ENCODE measurements at places on chromosomes 12 and 14.

DNA sequence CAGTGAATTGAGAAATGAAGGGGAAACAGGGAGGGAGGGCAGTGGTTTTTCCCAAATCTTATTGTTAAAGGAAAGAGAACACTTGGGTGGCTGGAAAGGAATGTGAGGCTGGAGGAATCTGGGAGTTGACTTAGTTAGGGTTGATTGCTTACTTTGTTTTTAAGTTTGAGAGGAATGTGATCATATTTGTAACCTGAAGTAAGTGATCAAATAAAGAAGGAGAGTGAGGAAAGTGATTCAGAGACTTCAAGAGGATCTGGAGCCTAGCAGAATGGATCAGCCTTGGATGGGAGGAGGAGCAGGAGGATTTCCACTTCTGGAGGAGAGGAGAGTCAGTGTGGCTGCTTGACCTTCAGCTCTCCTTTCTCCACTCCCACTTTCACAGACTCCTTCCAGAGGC is 6.0 kb upstream of the LRP6 start:
- DNase-seq: no peak
- H3K27ac ChIP-seq: no peak overlapping the region
- peaks cover 25% of the 10 kb centered on the region for H3K27me3 ChIP-seq
- no peak overlapping the region for H3K4me3 ChIP-seq
- no peaks in the 10 kb centered on the region for H3K4me1 ChIP-seq

GRCh38 chr12:27766587-27766986 is 13.4 kb upstream of the KLHL42 start:
- peaks cover 8% of the 10 kb centered on the region for H3K36me3 ChIP-seq
- no peak for DNase-seq
- H3K27me3 ChIP-seq: peaks cover 9% of the 10 kb centered on the region
- H3K4me3 ChIP-seq: no peak overlapping the region

GRCh38 chr14:103216399-103216798 is 93.1 kb downstream of the TNFAIP2 start:
- peaks cover 27% of the 10 kb centered on the region for H3K27me3 ChIP-seq
- H3K4me3 ChIP-seq: no peak overlapping the region
- no peaks in the 10 kb centered on the region for H3K36me3 ChIP-seq
- DNase-seq: no peak
- H3K27ac ChIP-seq: no peak overlapping the region
- H3K4me1 ChIP-seq: no peaks in the 10 kb centered on the region

GRCh38 chr12:78964521-78964920 is 99.9 kb downstream of the SYT1 start:
- no peaks in the 10 kb centered on the region for H3K36me3 ChIP-seq
- H3K4me3 ChIP-seq: no peak overlapping the region
- DNase-seq: no peak
- H3K27me3 ChIP-seq: no peaks in the 10 kb centered on the region

- peaks cover 39% of the 10 kb centered on the region for H3K36me3 ChIP-seq
- peaks cover 82% of the 10 kb centered on the region for H3K4me1 ChIP-seq
- peaks cover 2% of the 10 kb centered on the region for H3K27me3 ChIP-seq
- DNase-seq: peak; percentile 51
Measured at GRCh38 chr12:57089271-57090245, 644 bp downstream of the NAB2 start.

- peaks cover 2% of the 10 kb centered on the region for H3K27me3 ChIP-seq
- no peak overlapping the region for H3K27ac ChIP-seq
Measured at GRCh38 chr12:117054279-117054678, 44.9 kb downstream of the TESC start.

- no peaks in the 10 kb centered on the region for H3K27me3 ChIP-seq
- H3K4me1 ChIP-seq: no peaks in the 10 kb centered on the region
- no peak overlapping the region for H3K4me3 ChIP-seq
- DNase-seq: no peak
- no peaks in the 10 kb centered on the region for H3K36me3 ChIP-seq
Measured at GRCh38 chr12:114311974-114312373, 94.0 kb downstream of the TBX5 start.

DNA sequence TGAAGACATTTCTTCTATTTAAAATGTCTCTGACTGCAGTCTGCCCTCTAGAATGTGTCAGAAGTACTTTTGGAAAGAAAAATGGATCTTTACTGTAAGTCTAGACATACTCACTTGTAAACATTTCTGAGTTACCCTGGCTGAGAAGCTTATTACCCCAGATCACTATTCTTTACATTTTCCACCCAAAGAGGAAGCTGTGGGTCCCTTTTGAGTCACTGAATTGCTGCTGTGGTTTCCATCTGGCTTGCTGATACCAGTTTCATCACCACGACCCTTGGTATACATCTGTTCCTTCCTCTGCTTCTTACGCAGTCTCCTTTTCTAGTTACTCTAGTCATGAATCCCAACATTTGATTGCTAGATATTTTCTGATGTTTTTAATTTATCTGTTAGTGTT is 20.2 kb upstream of the CLEC4D start:
- peak overlapping the region; percentile 24 for H3K27ac ChIP-seq
- peaks cover 18% of the 10 kb centered on the region for H3K27me3 ChIP-seq
- DNase-seq: peak; percentile 42
- H3K36me3 ChIP-seq: no peaks in the 10 kb centered on the region

GRCh38 chr14:20400965-20401593 is 12.2 kb downstream of the TEP1 start:
- peak overlapping the region; percentile 53 for H3K4me3 ChIP-seq
- H3K27me3 ChIP-seq: no peaks in the 10 kb centered on the region
- peaks cover 30% of the 10 kb centered on the region for H3K4me1 ChIP-seq
- H3K27ac ChIP-seq: peak overlapping the region; percentile 86
- H3K36me3 ChIP-seq: peaks cover 57% of the 10 kb centered on the region

DNA sequence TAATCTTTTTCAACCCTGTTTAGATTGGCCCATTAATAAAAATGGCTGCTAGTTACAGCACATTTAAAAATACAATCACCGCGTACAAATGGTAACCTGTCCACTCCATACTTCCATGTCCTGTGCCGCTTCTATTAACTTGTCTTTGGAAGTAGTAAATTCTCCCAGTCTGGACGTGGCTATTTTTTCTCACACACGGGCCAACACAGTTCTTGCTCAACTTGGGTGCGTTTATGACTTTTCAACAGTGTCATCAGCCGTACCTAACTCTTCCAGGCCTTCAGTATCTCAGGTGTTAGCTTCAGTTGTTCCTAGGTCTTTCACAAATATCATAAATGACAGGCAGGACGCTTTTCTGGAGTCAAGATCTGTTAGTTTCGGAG is 475 bp upstream of the PCNX1 start:
- H3K27ac ChIP-seq: peak overlapping the region; percentile 94
- peaks cover 14% of the 10 kb centered on the region for H3K36me3 ChIP-seq
- peak overlapping the region; percentile 86 for H3K4me3 ChIP-seq

GRCh38 chr14:102493096-102493495 is 16.5 kb downstream of the ANKRD9 start:
- no peaks in the 10 kb centered on the region for H3K27me3 ChIP-seq
- no peaks in the 10 kb centered on the region for H3K4me1 ChIP-seq
- no peak for DNase-seq
- no peak overlapping the region for H3K27ac ChIP-seq
- no peak overlapping the region for H3K4me3 ChIP-seq
- no peaks in the 10 kb centered on the region for H3K36me3 ChIP-seq

- no peak overlapping the region for H3K27ac ChIP-seq
- peaks cover 7% of the 10 kb centered on the region for H3K27me3 ChIP-seq
- H3K4me3 ChIP-seq: no peak overlapping the region
- peaks cover 14% of the 10 kb centered on the region for H3K4me1 ChIP-seq
Measured at GRCh38 chr12:62701492-62701891, 233.5 kb downstream of the PPM1H start.

DNA sequence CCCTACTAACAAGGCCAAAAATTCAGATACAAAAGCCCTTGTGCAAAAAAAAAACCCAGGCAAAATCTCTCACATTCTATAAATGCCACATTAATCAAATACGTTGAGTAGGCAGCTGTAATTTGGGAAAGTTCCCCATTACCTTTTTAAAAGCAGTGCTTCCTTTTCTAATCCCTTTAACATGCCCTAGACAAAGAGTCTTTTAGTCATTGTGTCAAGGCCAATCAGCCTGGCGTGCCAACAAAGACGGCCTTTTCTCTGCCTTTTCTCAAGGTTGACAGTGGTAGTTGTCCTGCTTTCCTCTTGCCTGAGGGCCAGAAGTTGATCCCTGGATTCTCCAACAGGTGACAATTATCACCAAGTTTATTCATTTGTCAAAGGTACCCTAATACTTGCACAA is 62.5 kb upstream of the METAP2 start:
- peaks cover 7% of the 10 kb centered on the region for H3K27me3 ChIP-seq
- DNase-seq: no peak
- H3K36me3 ChIP-seq: no peaks in the 10 kb centered on the region
- no peak overlapping the region for H3K27ac ChIP-seq

- H3K4me1 ChIP-seq: no peaks in the 10 kb centered on the region
- DNase-seq: no peak
- H3K4me3 ChIP-seq: no peak overlapping the region
Measured at GRCh38 chr14:58898655-58899316, 261.0 kb downstream of the DACT1 start.

GRCh38 chr14:95195031-95195430 is 37.7 kb upstream of the DICER1 start:
- H3K27me3 ChIP-seq: peaks cover 2% of the 10 kb centered on the region
- no peaks in the 10 kb centered on the region for H3K4me1 ChIP-seq
- H3K4me3 ChIP-seq: no peak overlapping the region
- DNase-seq: no peak
- no peaks in the 10 kb centered on the region for H3K36me3 ChIP-seq

DNA sequence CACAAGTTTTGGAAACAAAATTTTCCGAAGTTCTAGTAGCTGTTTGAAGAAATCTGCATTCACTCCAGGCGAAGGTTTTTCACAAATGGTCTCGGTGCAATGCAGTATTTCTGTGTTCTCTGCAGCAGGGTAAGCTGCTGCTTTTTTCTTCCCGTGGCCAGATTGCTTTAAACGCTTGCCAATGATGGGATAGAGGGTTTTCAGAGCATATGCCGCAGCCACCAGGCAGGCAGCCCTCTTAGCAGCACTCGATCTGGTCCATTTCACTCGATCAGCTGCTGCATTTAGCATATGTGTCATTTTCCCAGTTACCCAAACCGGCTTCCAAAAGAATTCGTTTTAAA is 315 bp downstream of the ABCD2 start:
- no peak overlapping the region for H3K4me3 ChIP-seq
- peaks cover 38% of the 10 kb centered on the region for H3K4me1 ChIP-seq
- H3K27ac ChIP-seq: no peak overlapping the region
- no peaks in the 10 kb centered on the region for H3K27me3 ChIP-seq
- H3K36me3 ChIP-seq: peaks cover 5% of the 10 kb centered on the region

DNA sequence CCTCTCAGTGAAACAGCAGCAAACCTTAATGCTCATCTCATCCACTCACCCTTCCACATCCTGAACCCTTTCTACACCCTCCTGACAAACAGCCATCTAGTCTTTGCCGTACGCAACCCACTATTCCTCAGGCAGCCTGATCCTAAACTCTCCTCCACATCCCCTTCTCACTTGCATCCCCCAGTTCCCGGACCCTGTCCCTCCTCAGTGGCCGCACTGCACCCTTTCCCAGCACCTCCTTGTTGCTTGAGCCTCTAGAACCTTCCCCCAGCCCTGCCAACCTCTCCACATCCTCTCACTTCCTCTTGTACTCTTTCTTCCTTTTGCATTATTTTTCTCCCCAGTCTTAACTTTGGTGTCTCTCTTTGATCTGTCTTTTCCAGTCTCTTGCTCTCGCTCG is 42.9 kb downstream of the IQSEC3 start:
- H3K4me1 ChIP-seq: peaks cover 10% of the 10 kb centered on the region
- no peak for DNase-seq
- no peaks in the 10 kb centered on the region for H3K36me3 ChIP-seq
- no peak overlapping the region for H3K4me3 ChIP-seq
- peaks cover 2% of the 10 kb centered on the region for H3K27me3 ChIP-seq

GRCh38 chr12:99767809-99768208 is 120.3 kb downstream of the GARIN6 start:
- H3K36me3 ChIP-seq: no peaks in the 10 kb centered on the region
- DNase-seq: no peak
- H3K27ac ChIP-seq: no peak overlapping the region
- no peak overlapping the region for H3K4me3 ChIP-seq

DNA sequence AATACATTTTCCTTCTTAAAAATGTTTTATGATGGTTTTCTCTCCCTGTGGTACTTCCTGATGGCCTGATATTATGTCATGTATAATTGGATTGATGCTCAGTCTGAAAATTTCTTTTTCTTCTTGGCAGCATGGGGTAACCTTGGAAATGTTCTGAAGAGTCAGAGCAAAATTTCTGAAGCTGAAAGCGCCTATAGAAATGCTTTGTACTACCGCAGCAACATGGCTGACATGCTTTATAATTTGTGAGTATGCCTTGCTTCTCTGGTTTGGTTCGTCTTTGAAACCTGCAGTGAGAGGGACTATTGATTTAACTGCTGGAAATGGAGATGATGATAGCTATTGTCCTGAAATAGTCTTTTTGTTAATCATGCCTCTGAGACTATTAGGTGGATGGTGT is 243.6 kb downstream of the TMTC2 start:
- no peak overlapping the region for H3K4me3 ChIP-seq
- no peak for DNase-seq
- no peak overlapping the region for H3K27ac ChIP-seq
- no peaks in the 10 kb centered on the region for H3K27me3 ChIP-seq
- no peaks in the 10 kb centered on the region for H3K36me3 ChIP-seq

DNA sequence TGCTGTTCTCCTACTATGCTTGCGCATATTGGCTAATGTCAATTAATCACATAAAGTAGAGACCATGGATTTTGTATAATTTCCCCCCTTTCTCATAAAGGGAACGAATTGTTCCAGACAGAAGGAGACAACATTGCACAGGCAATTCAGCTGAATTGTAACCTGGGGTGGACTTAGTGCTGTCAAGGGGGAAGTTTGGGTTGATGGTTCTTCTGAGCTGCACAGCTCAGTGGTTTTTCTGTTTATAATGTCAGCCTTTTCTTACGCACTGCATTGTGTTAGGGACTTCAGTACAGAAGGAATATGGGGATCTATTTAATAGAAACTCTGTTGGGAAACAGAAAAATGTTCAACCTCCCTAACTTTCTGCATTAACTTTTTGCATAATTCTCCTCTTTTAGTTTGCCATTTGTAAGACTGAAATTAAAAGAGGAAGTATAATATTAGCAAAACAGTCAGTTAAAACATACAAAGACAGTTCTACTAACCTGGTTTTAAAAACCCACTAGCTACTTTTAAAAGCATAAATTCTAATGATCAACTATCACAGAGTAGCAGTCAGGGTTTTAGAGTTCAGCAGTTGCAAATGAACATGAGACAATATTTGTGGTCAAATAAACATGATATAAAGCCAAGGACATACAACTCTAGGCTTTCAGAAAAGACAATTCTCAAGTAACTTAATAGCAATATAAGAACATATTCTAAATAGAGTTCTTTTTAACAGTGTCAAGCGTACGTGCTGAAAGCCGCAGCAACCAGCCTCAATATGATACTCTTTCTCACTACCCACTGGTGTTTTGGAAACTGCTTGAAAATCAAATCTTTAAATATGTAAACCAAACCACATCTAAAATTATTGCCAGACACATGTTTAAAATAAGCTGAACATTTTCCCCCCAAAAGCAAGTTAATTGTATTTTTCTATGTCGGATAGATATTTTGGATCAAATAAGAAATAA is 393.0 kb downstream of the FSCB start:
- DNase-seq: no peak
- no peak overlapping the region for H3K27ac ChIP-seq
- no peaks in the 10 kb centered on the region for H3K27me3 ChIP-seq

- H3K36me3 ChIP-seq: no peaks in the 10 kb centered on the region
- no peak for DNase-seq
- peaks cover 6% of the 10 kb centered on the region for H3K4me1 ChIP-seq
Measured at GRCh38 chr12:116587270-116587669, 28.1 kb downstream of the MAP1LC3B2 start.

GRCh38 chr12:49342914-49343731 is 3.6 kb upstream of the DNAJC22 start:
- peaks cover 74% of the 10 kb centered on the region for H3K27me3 ChIP-seq
- H3K4me3 ChIP-seq: peak overlapping the region; percentile 37
- no peak overlapping the region for H3K27ac ChIP-seq

- no peaks in the 10 kb centered on the region for H3K4me1 ChIP-seq
- DNase-seq: no peak
- H3K27me3 ChIP-seq: no peaks in the 10 kb centered on the region
Measured at GRCh38 chr12:30357766-30358490, 337.7 kb downstream of the IPO8 start.

All from activated T-helper 1 cell treated with anti-CD3 and anti-CD28 coated beads, Interleukin-12 subunit alpha, Interleukin-12 subunit beta, Interleukin-2, Interleukin-4 antibody, amounts not matched to agents 30 ng/mL and 10 ng/mL and 1 ng/mL, durations not matched to agents 14 hours and 24 hours and 36 hours (primary cell).